ENCODE measurements at places on chromosomes 4 and X. TPM values are rescaled to one million over a fixed set of nuclear protein-coding genes. Genes with fewer than 3 reads are reported as not detected.

Gene DIAPH2
- 11.0 TPM for total RNA-seq

Gene ASMTL
- 62.2 TPM for total RNA-seq

Gene SOWAHD
- total RNA-seq, result 1.9 TPM

Gene CDS1
- total RNA-seq, result 0.53 TPM

Gene PHOX2B
- total RNA-seq, result not detected

Gene PLP1
- not detected for total RNA-seq

Gene BGN
- total RNA-seq, result not detected

DNA sequence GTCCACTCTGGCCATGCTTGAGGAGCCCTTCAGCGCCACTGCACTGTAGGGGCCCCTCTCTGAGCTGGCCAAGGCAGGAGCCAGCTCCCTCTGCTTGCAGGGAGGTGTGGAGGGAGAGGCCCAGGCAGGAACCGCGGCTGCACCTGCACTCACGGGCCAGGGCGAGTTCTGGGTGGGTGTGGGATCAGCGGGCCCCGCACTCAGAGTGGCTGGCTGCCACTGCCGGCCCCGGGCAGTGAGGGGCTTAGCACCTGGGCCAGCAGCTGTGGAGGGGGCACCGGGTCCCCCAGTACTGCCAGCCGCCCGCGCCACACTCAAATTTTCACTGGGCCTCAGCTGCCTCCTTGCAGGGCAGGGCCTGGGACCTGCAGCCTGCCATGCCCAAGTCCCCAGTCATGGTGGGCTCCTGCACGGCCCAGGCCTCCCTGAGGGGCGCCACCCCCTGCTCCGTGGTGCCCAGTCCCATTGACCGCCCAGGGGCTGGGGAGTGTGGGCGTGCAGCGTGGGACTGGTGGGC is 347.2 kb upstream of the SPOCK3 start:
- no peak for DNase-seq

DNA sequence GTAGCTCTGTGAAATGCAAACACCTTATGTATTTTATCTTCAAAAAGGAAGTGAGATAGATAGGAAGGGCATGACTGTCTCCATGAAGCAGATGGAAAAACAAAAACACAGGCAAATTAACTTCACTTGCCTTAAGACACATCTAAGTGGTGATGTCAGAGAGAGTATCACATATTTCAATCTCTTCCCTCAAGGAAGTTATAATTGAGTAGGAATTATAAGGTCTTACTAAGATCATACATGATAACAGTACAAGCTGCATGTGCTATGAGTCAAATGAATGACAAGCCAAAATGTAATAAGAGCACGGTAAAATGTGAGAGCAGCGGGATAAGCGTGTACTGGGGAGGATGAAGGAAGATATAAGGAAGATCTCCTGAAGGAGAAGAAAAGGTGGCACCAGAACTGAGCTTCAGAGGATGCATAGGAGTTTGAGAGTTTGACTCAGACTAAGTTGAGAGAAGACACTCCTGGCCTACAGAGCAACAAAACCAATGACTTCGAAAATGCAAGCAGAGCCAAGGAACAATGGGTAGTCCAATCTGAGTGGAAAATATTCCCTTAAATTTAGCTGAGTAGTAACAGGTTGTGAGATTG is 43.3 kb upstream of the GALNT7 start:
- DNase-seq, result no peak

- peak; percentile 31 for DNase-seq
Measured at GRCh38 chrX:16786791-16787735, 797 bp downstream of the TXLNG start.

DNA sequence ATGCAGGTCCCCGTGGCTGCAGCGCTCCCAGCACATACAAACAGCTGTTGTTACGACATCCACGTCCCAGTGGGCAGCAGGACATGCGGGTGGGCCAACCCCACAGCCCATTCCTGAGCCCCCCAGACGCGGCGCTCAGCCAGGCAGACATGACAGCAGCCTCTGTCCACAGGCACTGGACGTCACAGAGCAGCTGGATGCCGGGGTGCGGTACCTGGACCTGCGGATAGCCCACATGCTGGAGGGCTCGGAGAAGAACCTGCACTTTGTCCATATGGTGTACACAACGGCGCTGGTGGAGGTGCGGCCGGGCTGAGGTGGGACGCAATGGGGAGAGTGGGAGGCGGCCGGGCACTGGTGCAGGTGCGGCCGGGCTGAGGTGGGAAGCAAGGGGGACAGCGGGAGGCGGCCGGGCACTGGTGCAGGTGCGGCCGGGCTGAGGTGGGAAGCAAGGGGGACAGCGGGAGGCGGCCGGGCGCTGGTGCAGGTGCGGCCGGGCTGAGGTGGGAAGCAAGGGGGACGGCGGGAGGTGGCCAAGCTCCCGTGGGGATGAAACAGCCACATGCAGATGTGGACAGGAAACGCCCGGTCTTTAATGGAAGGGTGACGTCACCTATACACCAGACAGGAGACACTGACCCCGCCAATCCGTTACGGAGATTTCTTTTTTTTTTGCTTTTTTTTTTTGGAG is 9.4 kb downstream of the PLCXD1 start:
- DNase-seq, result no peak

DNA sequence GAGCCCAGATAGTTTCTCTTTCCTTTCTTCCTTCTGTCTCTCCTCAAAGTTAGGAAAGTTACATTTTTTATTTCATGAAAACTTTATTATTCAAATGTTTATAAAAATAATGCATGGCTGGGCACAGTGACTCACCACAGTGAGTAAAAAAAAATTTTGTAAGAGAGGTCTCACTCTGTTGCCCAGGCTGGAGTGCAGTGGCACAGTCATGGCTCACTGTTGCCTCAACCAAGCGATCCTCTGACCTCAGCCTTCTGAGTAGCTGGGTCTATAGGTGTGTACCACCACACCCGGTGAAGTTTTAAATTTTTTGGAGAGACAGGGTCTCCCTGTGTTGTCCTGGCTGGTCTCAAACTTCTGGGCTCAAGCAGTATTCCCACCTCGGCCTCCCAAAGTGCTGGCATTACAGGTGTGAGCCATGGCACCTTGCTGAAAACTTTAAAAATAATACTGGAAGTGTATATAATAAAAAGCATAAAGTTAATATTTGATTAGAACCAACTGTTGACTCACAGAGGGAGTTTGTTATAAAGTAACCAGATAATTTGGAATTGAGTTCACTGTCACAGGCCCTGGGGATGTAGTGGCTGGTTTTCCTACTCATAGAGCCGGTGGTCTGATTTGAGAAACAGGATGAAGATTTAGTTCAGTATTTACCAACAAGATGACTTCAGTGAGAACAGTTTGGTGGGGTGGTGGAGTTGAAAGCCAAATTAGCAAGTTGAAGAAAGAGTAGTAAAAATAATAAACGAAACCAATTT is 18.0 kb downstream of the CMC4 start:
- DNase-seq, result no peak

DNA sequence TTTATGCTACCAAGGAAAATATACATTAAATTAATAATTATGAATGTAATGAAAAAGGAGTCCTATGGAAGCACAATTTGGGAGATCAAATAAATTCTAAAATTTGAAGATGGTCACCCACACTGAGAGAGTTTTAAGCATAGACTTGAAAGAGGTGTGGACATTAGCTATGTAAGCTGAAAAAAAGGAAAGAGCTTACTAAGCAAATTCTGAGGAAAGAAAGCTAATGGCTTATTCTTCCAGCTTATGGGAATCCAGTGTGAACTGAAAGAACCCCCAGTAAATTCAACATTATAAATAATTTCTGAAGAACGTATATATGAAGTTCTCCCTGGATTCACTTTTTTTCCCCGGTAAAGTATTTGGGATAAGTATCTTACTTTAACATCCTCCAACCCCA is 78.2 kb upstream of the GUCY1A1 start:
- no peak for DNase-seq
